ENCODE measurements at places on chromosomes 2 and 18.

GRCh38 chr2:73708527-73708926 lies 28.6 kb downstream of the TPRKB start:
- no peak for DNase-seq

- no peak for DNase-seq
Observed at GRCh38 chr2:101848769-101849410, 142.9 kb upstream of the IL1R2 start.

- no peak for DNase-seq
Observed at GRCh38 chr2:1512321-1513289, 99.3 kb downstream of the TPO start.

GRCh38 chr18:8389391-8390340 lies 219.6 kb upstream of the RAB12 start:
- DNase-seq: peak; percentile 74

DNA sequence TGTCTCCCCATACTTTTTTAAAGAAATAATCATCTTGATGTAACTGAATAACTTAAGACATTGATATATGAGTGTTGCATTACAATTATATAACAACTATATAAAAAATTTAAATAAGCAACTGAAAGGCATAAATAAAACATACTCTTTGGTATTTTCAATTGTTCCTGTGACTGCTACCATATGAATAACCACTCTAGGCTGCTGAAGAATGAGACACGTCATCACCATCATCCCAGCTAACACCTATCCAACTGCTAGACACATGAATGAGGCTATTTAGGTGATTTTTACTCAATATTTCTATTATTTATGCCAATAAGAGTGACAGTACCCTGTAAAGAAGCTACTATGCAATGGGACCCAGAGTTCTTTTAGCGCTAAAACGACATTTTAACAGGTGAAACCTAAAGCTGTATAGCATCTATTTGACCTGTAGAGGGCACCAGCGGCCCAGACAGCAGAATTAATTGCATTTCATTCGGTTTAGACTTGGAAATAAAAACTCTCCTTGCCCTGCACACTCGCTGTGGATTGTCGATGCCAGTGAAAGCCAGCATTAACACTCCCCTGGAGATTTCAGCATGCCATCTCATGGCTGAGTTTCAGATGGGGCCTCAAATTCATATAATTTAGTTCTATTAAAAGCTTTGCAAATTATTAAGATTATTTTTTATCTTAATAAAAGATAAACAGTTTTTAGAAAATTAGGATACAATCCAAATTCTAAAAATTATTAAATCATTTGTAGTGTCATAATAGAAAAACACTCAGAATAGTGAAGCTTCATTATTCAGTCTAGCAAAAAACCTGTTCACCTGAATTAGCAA lies 89.4 kb upstream of the MAP2 start:
- peak; percentile 60 for DNase-seq

DNA sequence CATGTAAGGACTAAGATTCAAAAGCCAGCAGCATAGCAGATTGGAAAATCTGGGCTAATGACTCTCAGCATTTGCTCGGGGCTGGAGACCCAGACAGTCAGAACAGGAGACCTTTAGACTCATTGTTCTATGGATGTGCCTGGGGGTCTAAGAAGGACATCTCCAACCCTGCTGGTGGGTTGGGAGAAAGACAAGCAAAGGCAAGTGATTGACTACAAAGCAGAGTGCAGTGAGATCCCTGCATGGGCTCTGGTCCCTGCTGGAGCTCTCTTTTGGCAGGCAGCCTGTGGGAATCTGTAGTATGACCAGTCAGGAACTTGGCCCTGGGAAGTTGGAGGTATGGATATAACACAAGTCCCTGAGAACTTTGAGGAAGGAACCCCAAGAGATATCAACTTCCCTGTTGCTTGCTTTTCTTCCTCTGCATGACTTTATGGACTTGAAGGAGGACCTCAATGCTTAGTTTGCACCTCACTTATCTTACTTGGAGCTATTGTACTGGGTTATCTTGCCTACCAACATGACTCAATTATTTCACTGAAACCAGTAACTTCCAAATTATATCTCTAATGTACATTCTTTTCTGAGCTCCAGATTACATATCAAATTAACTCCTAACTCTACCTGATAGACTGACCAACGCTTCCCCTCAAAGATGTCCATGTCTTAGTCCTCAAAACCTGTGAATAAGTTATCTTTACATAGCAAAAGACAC lies 236.0 kb downstream of the CYRIA start:
- DNase-seq: no peak

DNA sequence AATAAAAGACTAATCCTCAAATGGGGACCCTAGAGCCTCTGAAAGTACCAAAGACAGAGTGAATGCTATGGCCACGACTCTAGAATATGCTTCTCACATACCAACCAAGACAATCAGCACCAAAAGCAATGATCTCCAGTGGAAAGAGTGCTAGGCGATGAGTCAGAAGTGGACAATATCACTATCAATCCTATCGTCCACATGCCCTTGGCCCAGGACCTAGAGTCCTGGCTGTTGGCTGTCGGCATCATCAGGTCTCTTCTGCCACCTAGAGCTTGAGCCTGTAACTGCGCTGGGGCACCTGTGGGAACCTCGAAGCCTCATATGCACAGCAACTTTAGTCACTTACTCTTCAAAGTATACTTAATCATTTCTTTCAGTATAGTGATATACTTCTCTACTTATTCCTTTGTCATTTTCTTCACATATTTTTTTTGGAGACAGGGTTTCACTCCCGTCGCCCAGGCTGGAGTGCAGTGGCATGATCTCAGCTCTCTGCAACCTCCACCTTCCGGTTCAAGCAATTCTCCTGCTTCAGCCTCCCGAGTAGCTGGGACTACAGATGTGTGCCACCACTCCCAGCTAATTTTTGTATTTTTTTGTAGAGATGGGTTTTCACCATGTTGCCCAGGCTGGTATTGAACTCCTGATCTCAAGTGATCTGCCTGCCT lies 29.7 kb downstream of the NOL10 start:
- peak; percentile 39 for DNase-seq

DNA sequence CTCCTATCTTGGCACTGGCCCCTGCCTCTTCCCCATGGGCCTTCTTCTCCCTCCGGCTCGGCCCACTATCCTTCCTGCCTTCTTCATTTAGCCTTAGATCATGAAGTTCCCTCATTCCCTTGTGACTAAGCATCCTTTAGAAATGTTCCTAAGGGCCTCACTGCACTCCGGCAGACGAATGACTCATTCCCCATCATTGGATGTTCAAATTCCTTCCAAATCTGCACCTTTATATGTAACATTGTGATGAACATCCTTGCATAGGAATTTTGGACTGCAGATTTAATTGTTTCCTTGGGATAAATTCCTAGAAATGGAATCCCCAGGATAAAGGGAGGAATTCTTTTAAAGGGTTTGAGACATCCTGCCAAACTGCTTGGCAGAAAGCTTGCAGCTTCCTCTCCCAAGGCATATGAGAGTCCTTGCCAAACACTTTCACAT lies 19.0 kb downstream of the CRACDL start:
- DNase-seq: no peak

DNA sequence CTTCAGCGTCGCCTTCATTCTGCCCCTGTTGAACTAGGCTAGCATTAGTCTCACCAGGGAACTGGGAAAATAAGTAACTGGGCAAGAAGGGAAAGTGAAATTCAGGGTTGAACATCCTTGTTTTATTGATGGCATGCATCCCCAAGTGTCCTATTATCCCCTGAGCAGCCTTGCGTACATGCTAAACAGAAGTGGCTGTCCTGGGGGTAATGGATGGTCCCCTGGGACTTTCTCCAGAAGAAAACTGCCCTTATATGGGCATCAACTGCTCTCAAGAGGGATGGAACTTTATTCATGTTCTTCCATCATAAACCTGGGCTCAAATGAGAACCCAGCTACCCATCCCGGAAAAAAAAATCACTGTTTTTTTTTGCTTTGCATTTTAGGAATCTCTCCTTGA lies 11.8 kb upstream of the SMIM21 start:
- DNase-seq: no peak

- DNase-seq: no peak
Observed at GRCh38 chr18:2572892-2573291, 1.5 kb downstream of the NDC80 start.

DNA sequence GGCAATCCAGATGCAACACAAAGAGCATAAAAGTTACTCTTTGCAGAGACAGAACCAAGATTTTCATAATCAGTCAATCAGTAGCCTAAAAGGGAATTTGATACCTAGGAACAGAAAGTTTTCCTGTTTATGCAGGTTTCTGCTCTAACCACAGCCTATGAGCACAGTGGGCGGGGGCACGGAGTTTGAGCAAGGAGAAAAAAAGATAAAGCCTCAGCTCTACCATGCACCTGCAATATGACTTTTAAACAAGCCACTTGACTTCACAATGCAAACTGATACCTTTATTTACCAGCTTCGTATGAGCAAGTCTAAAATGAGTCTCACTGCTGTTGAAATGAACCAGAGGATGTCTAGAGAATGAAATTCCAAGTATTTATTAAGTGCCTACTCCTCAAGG lies 5.6 kb upstream of the LRATD1 start:
- DNase-seq: no peak

- no peak for DNase-seq
Observed at GRCh38 chr2:7241041-7241745, 324.0 kb downstream of the RNF144A start.

- no peak for DNase-seq
Observed at GRCh38 chr18:5918205-5918858, 23.0 kb upstream of the TMEM200C start.

DNA sequence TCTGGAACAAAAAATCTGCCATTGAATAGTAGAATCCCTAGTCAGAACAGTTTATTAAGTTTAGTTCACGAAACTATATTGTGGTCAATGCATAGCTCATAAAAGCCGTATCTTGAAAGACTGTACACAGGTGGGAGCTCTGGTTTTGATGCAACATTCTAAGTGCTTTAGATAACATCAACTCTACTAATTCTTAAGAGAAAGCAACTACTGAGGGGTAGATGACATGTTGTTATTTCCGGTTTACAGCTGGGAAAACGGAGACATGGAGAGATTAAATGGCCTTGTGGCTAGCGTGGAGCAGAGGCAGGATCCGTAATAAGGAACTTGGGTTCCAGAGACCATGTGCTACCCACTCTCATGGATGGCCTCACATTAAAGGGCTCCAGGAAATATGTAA lies 4.2 kb upstream of the ITGA6 start:
- DNase-seq: no peak

GRCh38 chr2:225037415-225038230 lies 4.6 kb downstream of the DOCK10 start:
- DNase-seq: no peak

GRCh38 chr2:33354981-33355380 lies 121.5 kb upstream of the RASGRP3 start:
- no peak for DNase-seq

DNA sequence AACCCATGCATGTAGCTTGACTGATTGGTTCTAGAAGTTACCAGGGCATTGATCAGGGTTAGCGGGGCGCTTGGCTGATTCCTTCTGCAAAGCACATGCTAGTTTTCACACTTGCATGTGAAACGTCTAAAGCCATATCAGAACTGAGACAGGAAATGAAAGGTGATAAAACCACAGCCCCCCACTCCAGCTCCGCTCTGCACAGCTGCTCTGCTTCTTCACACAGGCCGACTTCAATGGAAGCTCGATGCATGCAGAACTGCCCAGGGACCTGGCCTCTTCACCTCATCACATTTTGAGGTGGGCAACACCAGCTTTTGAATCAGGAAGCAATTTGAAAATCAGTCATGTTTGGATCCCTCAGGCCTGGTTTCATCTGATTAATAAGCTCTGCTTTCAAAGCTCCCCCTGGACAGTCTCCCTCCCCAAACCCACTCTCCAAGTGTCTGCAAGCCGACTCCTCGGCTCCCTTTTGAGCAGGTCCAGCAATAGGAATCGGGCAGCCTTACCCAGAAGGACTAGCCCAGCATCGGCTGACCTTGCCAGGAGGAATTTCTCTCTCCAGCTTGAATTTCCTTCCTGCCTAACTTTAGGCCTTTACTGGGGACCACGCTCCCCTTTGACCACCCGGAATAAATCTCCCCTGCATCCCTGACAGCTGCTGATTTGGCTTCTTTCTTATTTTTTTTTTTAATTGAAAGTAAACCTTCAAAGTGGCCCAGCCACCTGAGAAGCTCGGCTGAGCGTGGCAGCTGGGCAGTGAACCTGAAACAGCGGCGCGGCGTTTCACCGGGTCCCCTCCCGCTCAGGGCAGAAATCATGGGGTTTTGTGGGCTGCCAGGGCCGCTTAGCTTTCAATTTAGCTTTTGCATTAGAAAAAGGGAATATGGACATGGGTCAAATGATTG lies 31.7 kb downstream of the HRH4 start:
- no peak for DNase-seq

DNA sequence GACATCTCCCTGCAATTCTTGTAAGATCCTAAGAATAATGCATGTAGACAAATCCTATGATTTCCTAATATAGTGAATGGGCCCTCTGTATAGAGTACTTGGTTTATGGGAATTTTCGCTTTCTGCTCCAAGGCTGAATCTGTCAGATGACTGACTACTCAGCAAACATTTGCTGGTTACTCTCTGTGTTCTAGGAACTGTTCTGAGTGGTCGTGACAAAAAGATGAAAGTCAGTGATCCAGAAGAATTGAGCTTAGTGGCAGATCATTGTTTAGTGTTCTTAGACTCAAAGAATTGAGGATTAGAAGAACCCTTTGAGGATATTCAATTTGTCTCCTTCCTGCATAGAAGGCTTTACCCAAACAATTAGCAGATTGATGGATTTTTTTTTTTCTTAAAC lies 10.0 kb downstream of the XRCC5 start:
- DNase-seq: no peak

DNA sequence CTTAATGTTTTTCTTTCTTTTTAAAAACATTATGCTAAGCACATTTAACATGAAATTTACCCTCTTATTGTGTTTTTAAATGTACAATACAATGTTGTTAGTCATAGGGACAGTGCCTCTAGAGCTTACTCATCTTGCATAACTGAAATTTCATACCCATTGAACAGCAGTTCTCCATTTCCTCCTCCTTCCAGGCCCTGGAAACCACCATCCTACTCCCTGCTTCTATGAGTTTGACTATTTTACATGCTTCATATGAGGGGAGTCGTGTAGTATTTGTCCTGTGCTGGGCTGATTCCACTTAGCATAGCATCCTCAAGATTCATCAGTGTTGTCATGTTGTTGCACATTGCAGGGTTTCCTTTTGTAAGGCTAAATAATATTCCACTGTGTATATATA lies 92.6 kb downstream of the SPATS2L start:
- DNase-seq: no peak

GRCh38 chr18:28174181-28174905 lies 2.6 kb downstream of the CDH2 start:
- no peak for DNase-seq

GRCh38 chr2:186135686-186136085 lies 350.4 kb upstream of the ZC3H15 start:
- DNase-seq: no peak

- DNase-seq: peak; percentile 48
Observed at GRCh38 chr2:101272045-101272784, 19.5 kb downstream of the CNOT11 start.

GRCh38 chr2:204763974-204764703 lies 218.9 kb downstream of the PARD3B start:
- no peak for DNase-seq

GRCh38 chr18:36191286-36191685 lies 4.0 kb downstream of the MOCOS start:
- no peak for DNase-seq

Data from lung (tissue), 17 donors.